Endothelial cell of umbilical vein (primary cell): ENCODE measurements at places on chromosomes 1 and 21. TPM values are rescaled to one million over a fixed set of nuclear protein-coding genes. Genes with fewer than 3 reads are reported as not detected.

DNA sequence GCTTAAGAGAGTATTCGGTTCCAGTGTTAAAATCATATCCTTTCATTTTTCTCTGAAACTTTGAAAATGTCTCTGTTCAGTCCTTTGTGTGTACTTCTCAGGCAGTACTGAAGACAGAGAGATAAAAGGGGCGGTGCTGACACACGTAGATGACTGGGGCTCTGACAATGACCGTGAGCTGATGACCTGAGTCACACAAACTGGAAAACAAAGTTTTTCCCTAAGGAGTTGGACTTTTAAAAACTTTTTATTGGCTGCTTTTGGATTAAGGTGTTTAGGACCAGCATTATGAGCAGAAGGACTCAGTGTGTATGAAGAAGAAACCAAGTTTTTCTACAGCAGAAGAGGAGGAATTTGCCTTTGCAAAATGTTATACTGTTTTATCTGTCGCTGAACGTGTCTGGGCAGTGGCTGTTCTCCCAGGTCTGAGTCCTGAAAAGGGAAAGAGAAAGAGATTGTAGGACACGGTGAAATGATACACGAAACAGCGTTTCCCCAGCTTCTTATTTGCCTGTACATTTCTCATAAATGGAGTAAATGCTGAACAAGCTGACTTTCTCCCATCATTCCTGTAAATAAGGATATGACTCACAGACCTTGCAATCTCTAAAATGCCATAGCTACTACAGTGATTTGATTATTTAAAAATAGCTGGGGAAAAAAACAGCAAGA lies 51.5 kb downstream of the MAP3K7CL start:
- no peaks in the 10 kb centered on the region for H3K27me3 ChIP-seq
- H3K4me3 ChIP-seq, result peak overlapping the region; percentile 32
- DNase-seq, result peak; percentile 90
- no peaks in the 10 kb centered on the region for H3K36me3 ChIP-seq
- H3K4me1 ChIP-seq, result peaks cover 31% of the 10 kb centered on the region

- no peaks in the 10 kb centered on the region for H3K27me3 ChIP-seq
- peak; percentile 42 for DNase-seq
- H3K36me3 ChIP-seq, result no peaks in the 10 kb centered on the region
- H3K27ac ChIP-seq, result no peak overlapping the region
- H3K4me1 ChIP-seq, result peaks cover 18% of the 10 kb centered on the region
Observed at GRCh38 chr1:55204997-55205396, 10.2 kb downstream of the USP24 start.

DNA sequence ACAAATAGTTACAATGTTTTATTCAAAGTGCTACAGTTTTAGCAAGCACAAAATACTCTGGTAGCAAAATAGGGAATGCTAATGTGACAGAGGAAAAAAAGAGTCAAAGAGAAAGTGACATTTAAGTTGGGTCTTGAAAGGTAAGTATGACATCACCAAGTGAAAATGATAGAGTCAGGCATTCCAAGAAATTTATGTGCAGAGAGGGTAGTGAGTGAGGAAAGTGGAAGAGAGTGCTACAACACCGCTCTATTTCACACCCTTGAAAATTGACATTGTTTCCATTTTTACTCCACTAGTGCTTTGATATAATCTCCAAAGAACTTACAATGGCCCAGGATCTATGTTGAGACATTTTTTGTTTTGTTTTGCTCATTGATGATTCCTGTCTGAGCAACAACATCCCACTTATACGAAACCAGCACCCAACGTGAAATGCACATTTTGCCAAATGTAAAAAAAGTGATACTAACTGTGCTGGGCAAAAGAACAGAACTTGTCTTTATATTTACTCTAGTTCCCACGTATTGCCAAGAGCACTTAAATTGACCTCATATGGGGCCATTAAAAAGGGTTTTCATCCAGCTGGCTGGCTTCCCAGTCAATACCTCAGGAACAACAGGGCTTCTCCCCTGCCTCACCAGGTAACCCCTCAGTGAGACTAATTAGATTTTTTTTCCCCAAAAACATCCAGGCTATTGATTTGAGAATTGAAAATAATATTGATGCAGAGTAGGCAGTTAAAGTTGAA lies 206.3 kb upstream of the NR5A2 start:
- peaks cover 2% of the 10 kb centered on the region for H3K27me3 ChIP-seq
- H3K27ac ChIP-seq, result no peak overlapping the region
- H3K4me3 ChIP-seq, result no peak overlapping the region
- no peaks in the 10 kb centered on the region for H3K4me1 ChIP-seq

DNA sequence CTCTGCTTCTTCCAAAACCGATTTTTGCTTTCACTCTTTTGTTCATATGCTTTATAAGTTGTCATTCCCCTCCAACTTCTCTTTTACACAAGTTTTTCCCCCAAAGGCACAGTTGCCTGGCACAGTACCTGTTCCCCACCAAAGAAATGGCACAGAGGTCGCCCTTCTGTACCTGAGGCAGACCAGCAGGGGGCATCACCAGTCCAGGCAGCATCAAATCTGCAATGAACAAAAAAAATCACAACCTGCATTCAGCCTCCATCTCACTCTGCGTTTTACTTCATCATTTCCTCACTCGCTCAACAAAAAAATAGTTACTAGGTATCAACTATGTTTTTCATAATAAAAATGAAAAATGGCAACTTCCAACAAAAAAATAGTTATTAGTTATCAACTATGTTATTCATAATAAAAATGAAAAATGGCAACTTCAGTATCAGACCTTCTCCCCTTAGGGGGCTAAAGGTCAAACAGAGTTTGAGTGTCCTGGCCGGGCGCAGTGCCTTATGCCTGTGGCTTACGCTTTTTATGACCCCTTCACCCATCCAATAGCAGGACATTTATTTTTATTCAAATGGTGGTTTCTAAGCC lies 4.1 kb downstream of the EIF2D start:
- peaks cover 5% of the 10 kb centered on the region for H3K36me3 ChIP-seq
- H3K27ac ChIP-seq, result no peak overlapping the region
- peak; percentile 36 for DNase-seq
- peaks cover 7% of the 10 kb centered on the region for H3K4me1 ChIP-seq

DNA sequence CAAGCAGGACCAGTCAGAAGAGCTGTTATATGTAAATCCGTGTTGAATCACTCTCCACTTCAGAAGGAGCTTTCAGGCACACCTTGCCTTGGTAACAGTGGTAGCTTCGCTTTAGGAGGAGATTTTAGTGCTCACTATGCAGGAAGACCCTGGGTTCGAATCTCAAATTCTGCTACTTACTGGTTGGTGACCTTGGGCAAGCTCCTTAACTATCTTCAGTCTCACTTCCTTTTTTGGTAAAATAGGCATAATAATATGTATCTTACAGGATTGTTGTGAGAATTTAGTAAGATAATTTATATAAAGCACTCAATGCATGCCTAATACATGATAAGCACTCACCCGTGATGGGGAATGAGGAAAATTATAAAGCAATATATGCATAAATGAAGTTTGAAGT lies 46.7 kb upstream of the GPR52 start:
- no peaks in the 10 kb centered on the region for H3K27me3 ChIP-seq
- no peaks in the 10 kb centered on the region for H3K4me1 ChIP-seq
- DNase-seq, result no peak
- H3K4me3 ChIP-seq, result no peak overlapping the region
- no peak overlapping the region for H3K27ac ChIP-seq
- H3K36me3 ChIP-seq, result no peaks in the 10 kb centered on the region

DNA sequence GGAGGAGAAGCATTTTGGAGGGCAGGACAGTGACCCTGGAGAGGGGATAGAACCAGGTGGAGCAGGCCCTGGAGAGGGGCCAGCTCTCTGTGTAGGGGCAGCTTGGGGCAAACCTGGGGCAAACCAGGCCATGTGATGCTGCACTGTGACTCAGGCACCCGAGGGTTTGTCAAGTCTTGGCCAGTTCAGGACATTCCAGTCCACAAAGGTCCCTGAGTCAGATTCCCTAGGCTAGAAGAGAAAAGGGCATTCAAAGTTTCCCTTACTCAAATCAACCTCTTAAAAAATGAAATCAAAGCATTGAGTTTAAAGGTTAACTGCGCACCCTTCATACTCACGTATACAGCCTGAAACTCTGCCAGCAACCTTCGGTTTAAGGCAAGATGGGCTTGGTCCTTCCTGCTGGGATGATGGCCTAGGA lies 25.2 kb upstream of the PLA2G2C start:
- H3K4me3 ChIP-seq, result no peak overlapping the region
- DNase-seq, result no peak
- peaks cover 7% of the 10 kb centered on the region for H3K27me3 ChIP-seq
- H3K27ac ChIP-seq, result no peak overlapping the region
- H3K4me1 ChIP-seq, result no peaks in the 10 kb centered on the region
- H3K36me3 ChIP-seq, result no peaks in the 10 kb centered on the region

DNA sequence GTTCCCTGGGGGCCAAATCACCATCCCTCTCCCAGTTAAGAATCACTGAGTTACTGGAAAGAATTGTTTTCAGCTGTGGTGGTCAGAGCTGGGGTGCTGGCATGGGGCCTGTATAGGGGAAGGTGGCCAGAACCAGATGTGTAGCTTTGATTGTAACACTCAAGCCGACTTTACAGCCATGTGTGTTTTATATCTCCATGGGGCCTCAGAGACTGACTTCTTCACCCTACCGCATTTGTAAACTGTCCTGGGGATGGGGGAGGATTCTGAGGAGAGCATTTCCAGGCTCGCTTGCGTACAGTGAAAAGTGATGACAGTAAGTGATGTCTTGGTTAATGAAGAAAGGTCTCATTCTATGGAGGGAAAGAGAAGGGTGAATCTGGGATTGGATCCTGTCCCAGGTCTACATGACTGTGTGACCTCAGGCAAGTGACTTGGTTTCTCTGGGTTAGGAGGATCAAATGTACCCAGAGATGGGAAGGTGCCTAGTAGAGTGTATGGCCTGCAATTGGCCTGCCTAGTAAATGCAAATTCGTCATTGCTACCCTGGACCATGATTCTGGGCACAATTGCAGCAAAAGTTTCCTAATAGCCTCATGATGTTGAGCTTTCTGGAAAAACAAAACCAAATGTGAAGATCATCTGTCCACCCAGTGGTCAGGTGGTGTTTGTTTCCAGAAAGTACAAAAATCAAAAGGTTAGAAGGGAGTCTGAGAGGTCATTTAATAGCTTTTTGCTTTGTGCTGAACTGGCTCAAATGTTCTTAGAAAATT lies 49.7 kb upstream of the RCC2 start:
- H3K27ac ChIP-seq, result no peak overlapping the region
- no peaks in the 10 kb centered on the region for H3K36me3 ChIP-seq
- H3K4me1 ChIP-seq, result no peaks in the 10 kb centered on the region
- no peaks in the 10 kb centered on the region for H3K27me3 ChIP-seq
- no peak overlapping the region for H3K4me3 ChIP-seq

GRCh38 chr1:41240781-41241353 lies 1.2 kb downstream of the SCMH1 start:
- H3K36me3 ChIP-seq, result no peaks in the 10 kb centered on the region
- peaks cover 42% of the 10 kb centered on the region for H3K4me1 ChIP-seq
- H3K4me3 ChIP-seq, result peak overlapping the region; percentile 48
- H3K27ac ChIP-seq, result peak overlapping the region; percentile 64
- peak; percentile 31 for DNase-seq
- H3K27me3 ChIP-seq, result no peaks in the 10 kb centered on the region

- no peak for DNase-seq
- H3K4me3 ChIP-seq, result no peak overlapping the region
- no peaks in the 10 kb centered on the region for H3K4me1 ChIP-seq
- H3K36me3 ChIP-seq, result no peaks in the 10 kb centered on the region
- H3K27me3 ChIP-seq, result no peaks in the 10 kb centered on the region
Observed at GRCh38 chr1:19682257-19682656, 17.6 kb downstream of the HTR6 start.

DNA sequence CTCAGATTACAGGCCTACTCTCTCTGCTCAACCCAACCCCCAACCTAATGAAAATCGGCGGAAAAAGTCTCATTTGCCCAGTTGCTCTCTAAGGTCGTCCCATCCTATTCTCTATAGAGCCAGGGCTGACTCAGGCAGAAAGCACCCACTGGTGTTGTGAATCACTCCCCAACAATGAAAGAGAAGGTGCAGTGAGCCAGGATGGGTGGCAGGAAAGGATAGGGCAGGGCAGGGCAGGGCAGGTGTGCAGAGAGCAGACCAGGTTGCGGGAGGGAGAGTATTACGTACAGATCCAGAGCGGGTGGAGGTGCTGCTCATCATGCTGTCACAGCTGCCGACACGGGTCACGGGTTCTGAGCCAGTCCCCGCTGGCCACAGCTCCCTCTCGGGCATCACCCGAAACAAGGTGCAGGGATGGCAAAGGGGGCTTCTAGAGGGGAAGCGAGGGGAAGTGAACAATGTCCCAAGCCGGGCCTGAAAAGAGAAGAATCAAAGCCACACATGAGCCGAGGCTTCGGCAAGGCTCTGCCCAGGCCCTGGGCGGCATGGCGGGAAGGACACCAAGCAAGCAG lies 5.3 kb downstream of the C1orf116 start:
- peaks cover 3% of the 10 kb centered on the region for H3K27me3 ChIP-seq
- H3K27ac ChIP-seq, result no peak overlapping the region

- H3K36me3 ChIP-seq, result no peaks in the 10 kb centered on the region
- peaks cover 13% of the 10 kb centered on the region for H3K4me1 ChIP-seq
- peak; percentile 61 for DNase-seq
- no peaks in the 10 kb centered on the region for H3K27me3 ChIP-seq
- no peak overlapping the region for H3K27ac ChIP-seq
- no peak overlapping the region for H3K4me3 ChIP-seq
Observed at GRCh38 chr1:201461645-201462441, 7.1 kb downstream of the PHLDA3 start.

GRCh38 chr21:38679534-38679933 lies 126.2 kb upstream of the ETS2 start:
- H3K27me3 ChIP-seq, result peaks cover 24% of the 10 kb centered on the region
- H3K36me3 ChIP-seq, result no peaks in the 10 kb centered on the region
- peak; percentile 69 for DNase-seq
- peak overlapping the region; percentile 20 for H3K27ac ChIP-seq
- peaks cover 15% of the 10 kb centered on the region for H3K4me1 ChIP-seq

DNA sequence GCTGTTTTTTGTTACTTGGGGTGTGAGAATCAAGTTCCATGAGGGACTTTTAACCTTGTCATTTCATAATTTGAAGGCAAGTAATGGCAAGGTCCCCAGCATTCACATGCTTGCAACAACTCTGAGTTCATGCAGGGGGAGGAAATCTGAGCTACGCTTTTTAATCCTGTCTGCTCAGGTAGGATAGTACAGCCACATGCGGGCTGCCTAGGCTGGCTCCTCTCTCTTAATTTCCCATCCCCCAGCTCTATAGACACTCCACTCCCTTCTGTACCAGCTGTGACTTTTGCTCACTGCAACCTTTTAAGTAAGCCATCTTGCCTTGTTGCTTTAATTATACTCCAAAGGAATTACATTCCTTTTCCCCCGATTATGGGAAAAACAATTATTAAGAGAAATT lies 30.1 kb downstream of the PTGFR start:
- no peak for DNase-seq
- no peak overlapping the region for H3K27ac ChIP-seq
- H3K27me3 ChIP-seq, result peaks cover 6% of the 10 kb centered on the region
- no peaks in the 10 kb centered on the region for H3K4me1 ChIP-seq
- H3K36me3 ChIP-seq, result no peaks in the 10 kb centered on the region

ACTL8 gene
- total RNA-seq, result not detected in 2 replicates

OR2T8 gene
- total RNA-seq, result not detected in 2 replicates

KRTAP12-2 gene
- total RNA-seq, result not detected in 2 replicates

SNX27 gene
- total RNA-seq, result 24.5 and 24.9 TPM in 2 replicates

MTARC2 gene
- 12.0 and 14.1 TPM in 2 replicates for total RNA-seq

FCER1G gene
- total RNA-seq, result 1.6 and 2.2 TPM in 2 replicates

LCE2B gene
- total RNA-seq, result not detected in 2 replicates

WNT3A gene
- total RNA-seq, result not detected in 2 replicates

SYCP1 gene
- not detected in 2 replicates for total RNA-seq
